ENCODE measurements at places on chromosomes 11 and 22.

DNA sequence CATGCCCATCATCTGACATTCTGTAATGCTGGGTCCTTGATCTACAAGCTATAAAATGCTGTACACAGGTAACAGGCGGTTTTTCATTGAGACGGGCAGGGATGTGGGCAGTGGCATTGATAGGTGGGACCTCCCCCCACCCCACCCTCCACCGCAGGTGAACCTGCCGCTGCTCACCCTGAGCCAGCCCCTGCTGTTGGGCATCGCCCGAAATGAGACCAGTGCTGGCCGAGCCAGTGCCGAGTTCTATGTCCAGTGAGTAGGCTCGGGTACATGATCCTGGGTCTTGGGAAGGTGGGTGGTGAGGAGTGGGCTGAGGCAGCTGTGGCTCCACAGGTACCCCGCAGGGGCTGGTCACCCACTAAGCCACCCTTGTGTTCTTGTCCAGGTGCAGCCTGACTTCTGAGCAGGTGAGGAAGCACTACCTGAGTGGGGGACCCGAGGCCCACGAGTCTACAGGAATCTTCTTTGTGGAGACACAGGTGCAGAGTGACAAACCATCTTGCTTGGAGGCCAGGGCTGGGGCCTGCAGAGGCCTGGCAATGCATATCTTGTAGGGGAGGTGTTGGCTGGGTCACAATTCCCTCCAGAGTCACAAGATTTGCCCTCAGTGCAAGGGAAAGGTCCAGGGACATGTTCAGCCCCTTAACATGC, 1.1 kb upstream of the DNAJC4 start:
- no peak for DNase-seq

DNA sequence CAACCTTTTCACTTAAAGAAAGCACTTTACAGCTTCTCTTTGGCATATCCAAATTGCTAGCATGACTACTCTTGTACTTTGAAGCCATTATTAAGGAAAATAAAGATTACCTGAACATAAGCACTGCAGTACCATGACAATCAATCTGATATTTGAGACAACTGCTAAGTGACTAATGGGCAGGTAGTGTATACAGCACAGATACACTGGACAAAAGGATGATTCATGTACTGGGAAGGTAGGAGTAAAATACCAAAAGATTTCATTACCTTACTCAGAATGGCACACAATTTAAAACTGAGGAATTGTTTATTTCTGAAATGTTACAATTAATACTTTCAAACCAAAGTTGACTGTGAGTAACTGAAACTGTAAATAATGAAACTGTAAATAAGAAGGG, 1054.3 kb upstream of the TENM4 start:
- no peak for DNase-seq

GRCh38 chr22:50537765-50538164, 7.9 kb upstream of the KLHDC7B start:
- DNase-seq = no peak

DNA sequence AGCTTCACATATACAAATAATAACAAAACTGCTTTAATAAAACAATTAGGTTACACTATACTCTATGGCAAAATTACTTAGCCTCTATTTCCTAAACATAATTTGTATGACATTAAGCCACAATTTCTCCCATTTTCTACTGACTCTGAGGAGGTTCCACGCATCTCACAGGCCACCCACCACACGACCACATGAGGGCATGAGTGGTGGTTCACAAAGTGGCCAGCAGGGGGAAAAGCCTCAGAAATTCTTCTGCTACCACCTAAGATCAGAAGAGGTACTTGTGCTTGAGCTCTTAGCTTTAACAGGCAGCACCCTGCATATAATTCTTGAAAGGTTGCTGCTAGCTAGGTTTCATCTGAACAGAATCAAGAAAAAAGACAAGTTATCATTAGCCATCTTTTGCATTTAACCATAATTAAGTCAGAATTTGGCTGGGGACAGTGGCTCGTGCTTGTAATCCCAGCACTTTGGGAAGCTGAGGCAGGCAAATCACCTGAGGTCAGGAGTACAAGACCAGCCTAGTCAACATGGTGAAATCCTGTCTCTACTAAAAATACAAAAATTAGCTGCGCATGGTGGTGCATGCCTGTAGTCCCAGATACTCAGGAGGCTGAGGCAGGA, 7.7 kb downstream of the LPXN start:
- DNase-seq = peak; percentile 78

DNA sequence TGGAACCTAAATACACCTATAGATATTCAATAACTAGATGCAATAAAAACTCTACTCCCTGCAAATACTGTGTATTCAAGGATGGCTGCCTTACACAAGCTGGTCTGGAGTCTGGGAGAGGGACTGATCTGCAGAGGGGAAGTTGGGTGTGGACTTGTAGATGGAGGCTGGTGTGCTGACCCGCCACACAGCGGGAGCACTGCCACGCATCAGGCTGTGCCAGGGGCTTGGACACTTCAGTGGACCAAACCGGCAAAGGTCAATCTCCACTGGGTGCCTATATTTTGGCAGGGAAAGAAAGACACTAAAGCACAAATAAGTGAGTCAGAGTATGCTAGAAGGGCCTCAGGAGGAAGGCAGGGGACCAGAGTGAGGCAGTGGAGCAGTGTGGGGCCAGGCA, 2.1 kb upstream of the SHANK3 start:
- DNase-seq = no peak

DNA sequence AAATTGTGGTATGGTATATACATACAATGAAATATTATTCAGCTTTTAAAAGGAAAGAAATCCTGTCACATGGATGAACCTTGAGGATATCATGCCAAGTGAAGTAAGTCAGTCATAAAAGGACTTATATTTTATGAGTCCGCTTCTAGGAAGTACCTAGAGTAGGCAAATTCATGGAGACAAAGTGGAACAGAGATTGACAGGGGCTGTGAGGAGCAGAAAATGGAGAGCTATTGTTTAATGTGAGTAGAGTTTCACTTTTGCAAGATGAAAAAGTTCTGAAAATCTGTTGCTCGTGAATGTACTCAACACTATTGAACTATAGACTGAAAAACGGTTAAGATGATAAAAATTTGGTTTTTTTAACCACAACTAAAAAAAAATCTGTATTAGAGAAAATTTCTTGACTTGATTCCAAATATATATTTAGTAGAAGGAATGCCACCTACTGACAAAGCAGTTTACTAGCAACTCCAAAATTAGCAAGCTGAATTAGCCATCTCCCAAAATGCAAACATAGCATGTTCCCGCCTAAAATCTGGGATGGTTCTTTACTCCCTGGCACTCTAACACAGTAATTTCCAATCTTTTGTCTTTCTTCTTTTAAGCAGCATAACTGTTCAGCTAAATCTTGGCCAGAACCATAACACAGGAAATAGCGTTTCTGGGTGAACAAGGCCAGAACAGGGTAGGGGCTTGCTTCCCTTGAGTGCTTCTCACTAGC, 1.5 kb downstream of the UFD1 start:
- no peak for DNase-seq

GRCh38 chr22:46069521-46070214, 80.7 kb upstream of the PPARA start:
- DNase-seq = peak; percentile 54

GRCh38 chr11:122743949-122744348, 88.4 kb downstream of the UBASH3B start:
- peak; percentile 75 for DNase-seq

- DNase-seq = no peak
These were observed 17.0 kb downstream of the C11orf96 start for GRCh38 chr11:43959321-43959995.

DNA sequence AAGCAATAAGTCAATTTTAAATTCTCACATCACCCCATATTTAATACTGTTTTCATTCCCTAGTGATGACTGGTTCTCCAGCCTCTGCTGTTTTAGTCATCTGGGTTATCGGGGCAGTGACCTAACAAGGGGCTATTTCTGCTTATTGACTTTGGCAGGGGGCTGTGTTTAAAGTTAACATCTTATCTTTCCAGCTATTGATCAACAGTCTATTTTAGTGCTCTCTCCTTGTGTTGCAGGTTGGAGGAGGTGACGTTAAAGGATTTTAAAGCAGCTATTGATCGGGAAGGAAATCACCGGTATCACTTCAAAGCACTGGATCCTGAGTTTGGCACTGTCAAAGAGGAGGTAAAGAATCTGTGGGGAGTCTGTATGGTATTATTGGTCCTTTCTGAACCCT, 7.7 kb upstream of the DLAT start:
- DNase-seq = no peak

DNA sequence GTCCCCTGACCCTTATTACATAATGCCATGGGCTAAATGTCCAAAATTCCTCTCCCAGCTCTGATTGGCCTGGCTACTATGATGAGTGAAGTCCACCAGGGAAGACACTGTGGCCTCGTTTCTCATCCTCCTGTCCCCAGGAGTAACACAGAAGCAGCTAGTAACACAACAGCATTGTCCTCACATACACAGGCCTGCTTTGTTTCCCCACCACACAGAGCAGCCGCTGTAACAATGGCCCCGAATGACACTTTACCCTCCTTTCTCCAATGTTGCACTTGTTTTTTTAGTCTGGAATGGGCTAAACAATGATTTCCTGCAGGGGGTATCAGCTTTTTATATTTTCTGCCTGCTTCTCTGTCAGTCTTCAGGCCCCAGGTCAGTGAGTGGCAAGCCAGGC, at the start of gene PRR5L:
TSS of gene PRR5L (plus strand) at position 363 of the 400 bp plus-strand sequence. CDS start 104,834 bp downstream, outside the sequence.
- no peak for DNase-seq

GRCh38 chr11:128841461-128842072, 25.5 kb downstream of the KCNJ1 start:
- no peak for DNase-seq

DNA sequence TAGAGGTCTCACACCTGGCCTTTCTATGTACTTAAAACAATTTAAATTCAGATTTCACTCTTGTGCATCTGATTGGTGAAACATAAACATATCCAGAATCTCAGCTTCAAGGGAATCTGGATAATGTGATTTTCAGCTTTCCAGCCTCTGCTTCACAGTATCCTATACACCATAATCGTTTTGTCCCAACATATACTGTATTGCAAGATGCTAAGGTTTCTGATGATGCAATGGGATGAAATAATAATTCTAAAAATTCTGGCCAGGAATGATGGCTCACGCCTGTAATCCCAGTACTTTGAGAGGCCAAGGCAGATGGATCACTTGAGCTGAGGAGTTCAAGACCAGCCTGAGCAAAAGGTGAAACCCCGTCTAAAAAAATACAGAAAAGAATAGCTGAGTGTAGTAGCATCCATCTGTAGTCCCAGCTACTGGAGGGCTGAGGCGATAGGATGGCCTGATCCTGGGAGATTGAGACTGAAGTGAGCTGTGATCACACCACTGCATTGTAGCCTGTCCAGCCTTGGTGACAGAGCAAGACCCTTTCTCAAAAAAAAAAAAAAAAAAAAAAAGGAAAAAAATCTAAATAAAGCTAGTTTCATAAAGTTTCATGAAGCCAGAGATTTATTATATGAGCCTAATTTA, 41.0 kb upstream of the CTSC start:
- no peak for DNase-seq

DNA sequence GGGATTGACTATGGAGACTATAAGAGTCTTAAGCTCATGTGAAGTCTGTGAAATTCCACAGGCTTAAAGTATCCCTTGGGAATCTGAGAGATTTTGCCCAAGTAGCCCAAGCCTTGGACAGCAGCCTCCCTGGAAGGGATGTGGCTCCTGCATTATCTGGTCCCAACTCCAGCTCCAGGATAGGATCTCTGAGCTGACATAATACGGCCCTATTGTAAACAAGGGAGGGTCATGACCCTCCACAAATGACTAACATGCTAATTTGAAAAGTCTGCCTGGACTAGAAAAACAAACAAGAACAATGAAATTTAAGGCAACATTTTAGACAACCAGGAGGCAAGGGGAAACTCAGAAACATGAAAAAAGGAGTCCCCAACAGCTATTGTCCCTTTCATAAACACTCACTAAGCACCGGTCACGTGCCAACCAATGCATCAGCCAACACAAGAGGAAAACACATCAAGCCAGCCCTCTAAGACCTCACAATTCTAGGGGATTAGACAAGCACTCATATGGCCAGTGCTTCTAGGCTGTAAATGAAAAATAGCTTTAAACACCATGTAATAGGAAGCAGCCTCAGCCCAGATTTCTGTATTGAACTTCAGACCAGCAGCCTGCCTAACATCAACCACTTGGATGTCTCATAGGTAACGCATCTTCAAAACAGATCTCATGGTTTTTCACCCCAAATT, 101.2 kb upstream of the TIMP3 start:
- DNase-seq = no peak

DNA sequence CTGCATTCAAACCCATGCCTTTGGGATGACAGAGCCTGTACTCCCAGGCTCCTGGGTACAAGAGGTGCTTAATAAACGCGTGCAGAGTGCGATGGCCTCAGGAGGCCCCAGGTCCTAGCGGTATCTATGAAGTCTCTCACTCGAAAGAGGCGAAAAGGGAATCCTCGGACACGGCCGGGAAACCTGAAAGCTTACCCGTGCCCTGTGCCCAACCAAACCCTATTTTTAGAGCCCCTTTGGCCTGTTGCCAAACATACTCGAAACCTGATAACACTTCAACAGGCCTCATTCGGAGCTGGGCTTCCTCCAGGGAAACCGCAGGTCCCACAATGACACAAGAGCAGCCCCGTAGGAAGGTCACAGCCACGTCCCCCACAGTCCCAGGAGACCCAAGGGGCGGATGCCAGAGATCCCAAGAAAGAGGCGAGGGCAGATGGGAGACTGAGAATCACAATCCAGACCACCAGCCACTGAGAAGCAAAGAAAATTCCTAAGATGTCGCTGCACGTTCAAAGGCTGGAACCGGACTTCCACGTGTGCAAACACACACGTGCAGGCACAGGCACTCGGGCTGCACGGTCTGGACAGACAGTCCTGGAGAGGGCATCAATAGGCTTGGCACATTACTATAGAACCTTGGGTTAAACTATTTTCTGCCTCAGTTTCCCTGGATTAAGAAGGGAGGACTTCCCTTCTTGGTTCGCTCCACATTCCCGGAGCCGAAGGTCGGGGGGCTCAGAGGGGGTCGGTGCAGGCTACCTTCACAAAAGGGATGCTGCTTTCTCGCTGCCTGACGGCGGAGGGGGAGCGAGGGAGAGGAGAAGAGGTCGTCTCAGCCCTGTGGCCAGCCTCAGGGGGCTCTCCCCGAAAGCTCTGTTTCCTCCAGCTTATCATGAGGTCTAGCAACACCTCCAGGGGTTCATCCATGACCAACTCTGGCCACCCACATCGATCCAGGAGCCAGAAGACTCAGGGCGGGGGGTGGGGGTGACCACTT, 8.2 kb downstream of the PDGFB start:
- peak; percentile 23 for DNase-seq

GRCh38 chr22:40621309-40622151, 15.0 kb downstream of the MRTFA start:
- no peak for DNase-seq
